ENCODE measurements at places on chromosomes 4 and X. TPM values are rescaled to one million over a fixed set of nuclear protein-coding genes. Genes with fewer than 3 reads are reported as not detected.

Gene CRMP1
- 4.4 TPM for total RNA-seq

Gene SOD3
- total RNA-seq: 0.28 TPM

Gene FGF13
- total RNA-seq: 0.18 TPM

Gene GRIA3
- not detected for total RNA-seq

Gene AMMECR1
- total RNA-seq: 11.3 TPM

DNA sequence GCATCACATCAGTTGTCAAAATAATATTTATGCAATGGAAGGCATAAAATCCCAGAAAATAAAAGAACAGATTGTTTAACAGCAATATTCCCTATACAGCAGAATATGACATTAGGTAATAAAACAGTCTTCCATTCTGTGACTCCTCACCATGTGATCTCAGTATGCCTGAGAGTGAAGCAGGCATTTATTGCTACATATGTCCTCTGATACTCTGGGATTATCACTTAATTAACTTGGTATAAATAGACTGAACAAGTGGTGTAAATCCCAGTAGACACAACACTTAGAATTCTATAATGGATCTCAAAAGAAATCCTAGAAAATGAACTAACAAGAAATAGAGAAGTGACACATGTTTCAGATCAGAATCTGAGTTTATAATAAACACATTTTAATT lies 841.3 kb downstream of the PDHA2 start:
- no peaks in the 10 kb centered on the region for H3K27me3 ChIP-seq
- no peak overlapping the region for H3K4me3 ChIP-seq
- H3K36me3 ChIP-seq: no peaks in the 10 kb centered on the region

- H3K4me3 ChIP-seq: no peak overlapping the region
- no peak overlapping the region for H3K27ac ChIP-seq
- H3K4me1 ChIP-seq: no peaks in the 10 kb centered on the region
- no peaks in the 10 kb centered on the region for H3K27me3 ChIP-seq
- no peak for DNase-seq
- H3K36me3 ChIP-seq: no peaks in the 10 kb centered on the region
Measured at GRCh38 chr4:67770422-67770821, 16.2 kb upstream of the GNRHR start.

- H3K27ac ChIP-seq: no peak overlapping the region
- H3K4me1 ChIP-seq: no peaks in the 10 kb centered on the region
- H3K27me3 ChIP-seq: peaks cover 41% of the 10 kb centered on the region
- H3K4me3 ChIP-seq: no peak overlapping the region
- DNase-seq: no peak
- peaks cover 1% of the 10 kb centered on the region for H3K36me3 ChIP-seq
Measured at GRCh38 chr4:48493452-48494100, 3.5 kb downstream of the ZAR1 start.

DNA sequence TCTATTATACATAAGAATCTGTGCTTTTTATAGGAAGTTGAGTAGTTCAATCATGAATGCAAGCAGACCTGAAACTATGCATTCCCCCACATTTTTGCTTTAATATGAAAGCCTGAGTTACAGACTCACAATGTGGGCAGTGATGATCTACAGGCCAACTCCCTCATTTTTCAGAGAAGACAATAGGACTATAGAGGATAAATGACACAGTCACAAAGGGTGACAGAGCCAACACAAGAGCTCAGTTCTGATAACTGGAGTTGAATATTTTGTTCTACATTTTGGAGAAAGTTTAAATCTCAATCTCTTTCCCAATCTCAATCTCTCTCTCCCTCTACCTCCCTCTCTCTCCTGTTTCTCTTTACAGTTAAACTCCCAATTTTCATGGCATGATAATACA lies 27.0 kb downstream of the MBNL3 start:
- DNase-seq: no peak
- H3K27ac ChIP-seq: no peak overlapping the region
- no peaks in the 10 kb centered on the region for H3K27me3 ChIP-seq
- H3K36me3 ChIP-seq: no peaks in the 10 kb centered on the region
- no peak overlapping the region for H3K4me3 ChIP-seq
- H3K4me1 ChIP-seq: no peaks in the 10 kb centered on the region

DNA sequence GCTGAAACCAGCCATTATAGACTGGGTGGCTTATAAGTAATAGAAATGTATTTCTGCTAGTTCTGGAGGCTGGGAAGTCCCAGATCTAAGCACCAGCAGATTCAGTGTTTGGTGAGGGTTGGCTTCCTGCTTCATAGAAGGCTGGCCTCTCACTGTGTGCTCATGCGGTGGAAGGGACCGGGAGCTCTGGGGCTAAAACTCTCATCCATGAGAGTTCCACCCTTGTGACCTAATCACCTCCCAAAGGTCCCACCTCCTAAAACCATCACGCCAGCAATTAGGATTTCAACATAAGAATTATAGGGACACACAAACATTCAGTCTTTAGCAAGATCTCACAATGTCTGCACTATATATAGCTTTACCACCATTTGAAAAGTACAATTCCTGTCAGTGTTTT lies 215.2 kb downstream of the CBR4 start:
- no peaks in the 10 kb centered on the region for H3K27me3 ChIP-seq
- peaks cover 11% of the 10 kb centered on the region for H3K4me1 ChIP-seq
- no peak for DNase-seq
- H3K27ac ChIP-seq: no peak overlapping the region

DNA sequence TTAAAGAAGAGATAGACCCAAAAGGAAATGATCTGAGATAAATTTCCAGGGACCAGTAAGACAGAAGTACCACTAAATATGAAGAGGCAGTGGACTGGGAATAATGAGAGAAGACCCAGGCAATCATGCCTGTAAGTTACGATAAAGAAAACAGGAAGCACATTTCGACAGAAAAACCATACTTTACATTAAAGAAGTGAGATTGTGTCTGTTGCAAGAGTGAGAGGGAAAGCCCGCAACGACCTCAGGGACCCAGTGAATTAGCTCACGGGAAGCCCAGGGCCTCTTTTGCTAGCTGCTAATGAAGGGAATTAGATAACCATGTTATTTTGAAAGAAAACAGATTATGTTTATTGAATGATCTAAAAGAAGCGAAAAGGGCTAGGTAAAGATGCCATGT lies 28.9 kb upstream of the ACSL1 start:
- H3K27ac ChIP-seq: no peak overlapping the region
- no peaks in the 10 kb centered on the region for H3K4me1 ChIP-seq
- no peak overlapping the region for H3K4me3 ChIP-seq

All from IMR-90 (cell line).